ENCODE measurements at places on chromosomes 2 and 18.

DNA sequence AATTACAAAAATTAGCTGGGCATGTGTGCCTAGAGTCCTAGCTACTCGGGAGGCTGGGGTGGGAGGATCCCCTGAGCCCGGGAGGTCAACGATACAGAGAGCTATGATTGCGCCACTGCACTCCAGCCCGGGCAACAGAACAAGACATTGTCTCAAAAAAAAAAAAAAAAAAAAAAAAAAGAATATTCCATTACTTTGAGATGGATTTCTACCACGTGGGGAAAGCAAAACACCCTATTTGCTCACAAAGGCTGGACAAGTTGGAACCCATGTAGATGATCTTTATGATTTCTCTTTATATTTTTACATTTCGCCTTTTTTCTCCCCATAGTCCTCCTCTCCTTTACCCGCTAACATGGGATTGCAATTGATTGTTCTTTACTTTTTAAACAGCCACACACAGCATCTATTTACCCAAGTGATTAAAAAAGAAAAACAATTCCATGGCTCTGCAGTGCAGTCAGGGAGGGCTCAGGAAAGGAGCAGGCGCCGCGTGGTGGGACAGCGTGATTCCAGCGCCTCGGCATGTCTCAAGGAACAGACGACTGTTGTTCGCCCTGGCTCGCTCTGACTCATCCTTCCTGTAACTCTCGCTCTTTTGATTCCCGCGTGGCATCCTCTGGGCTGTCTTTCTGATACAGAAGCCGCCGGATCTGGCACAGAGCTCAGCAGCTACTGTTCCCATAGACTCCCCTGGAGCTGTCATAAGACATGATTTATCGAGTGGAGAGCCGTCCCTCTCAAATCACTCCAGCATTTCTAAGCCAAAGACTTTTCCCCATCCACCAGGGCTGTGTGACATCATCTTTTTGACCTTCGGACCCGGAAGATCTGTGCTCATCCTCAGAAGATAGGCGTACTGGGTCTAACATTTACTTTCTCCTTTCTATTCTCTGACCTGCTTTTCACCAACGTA, 230.4 kb upstream of the AGAP1 start:
- DNase-seq, result peak; percentile 93

GRCh38 chr2:220241423-220241822, 614.0 kb downstream of the SLC4A3 start:
- DNase-seq, result peak; percentile 14

DNA sequence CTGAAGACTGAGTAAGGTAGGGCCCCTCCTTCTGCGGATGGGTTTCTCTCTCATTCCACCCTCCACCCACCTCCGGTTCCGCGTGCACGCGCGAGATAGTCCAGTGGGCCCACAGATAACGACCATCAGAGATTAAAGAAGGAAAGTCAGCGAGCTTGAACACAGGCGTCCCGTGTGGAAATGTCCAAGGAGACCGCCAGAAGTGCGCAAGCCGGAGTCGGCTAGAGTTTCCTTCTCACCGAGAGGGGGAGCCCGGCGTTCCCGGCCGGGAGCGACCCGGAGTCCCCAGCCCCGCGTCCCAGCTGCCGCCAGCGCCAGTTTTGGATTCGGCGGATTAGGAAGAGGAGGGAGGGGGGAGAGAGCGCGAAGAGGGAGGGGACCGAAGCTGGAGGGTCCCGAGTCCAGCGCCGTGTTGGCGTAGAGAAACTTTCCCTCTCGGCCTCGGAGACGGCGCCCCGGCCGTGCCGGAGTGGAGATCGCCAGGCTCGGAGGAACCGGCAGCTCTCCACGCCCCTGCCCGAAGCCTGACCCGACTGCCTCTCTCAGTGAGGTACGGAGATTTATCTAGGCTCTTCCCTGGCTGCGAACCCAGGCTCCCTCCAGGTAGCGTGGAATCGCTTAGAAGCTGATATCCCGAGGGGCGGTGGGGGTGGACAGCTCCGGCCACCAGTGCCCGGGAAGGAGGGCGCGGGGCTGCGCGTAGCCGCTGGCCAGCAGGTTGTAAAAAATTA, at the start of gene GULP1:
Gene GULP1 (plus strand): TSS at position 258 of the 731 bp plus-strand sequence. CDS start 185,829 bp downstream, outside the sequence.
- peak; percentile 72 for DNase-seq

DNA sequence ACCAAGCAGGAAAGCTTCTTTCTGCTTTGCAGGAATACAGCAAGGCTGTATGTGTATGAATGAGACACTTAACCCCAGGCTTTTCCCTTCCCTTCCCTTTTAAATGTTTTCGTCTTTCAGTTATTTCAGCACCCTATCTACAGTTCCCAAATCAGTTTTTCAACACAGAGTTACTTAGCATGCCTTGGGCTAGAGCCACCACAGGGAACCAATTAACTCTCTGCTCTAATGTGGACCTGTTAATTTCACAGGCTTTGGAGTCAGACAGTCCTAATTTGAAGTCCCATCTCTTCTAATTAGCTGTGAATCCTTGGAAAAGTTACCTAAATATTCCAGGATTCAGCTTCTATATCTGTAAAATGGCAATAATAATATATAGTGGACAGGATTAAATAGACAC, 89.2 kb upstream of the REG3A start:
- no peak for DNase-seq

GRCh38 chr2:220779931-220780330, 792.2 kb downstream of the EPHA4 start:
- peak; percentile 80 for DNase-seq

DNA sequence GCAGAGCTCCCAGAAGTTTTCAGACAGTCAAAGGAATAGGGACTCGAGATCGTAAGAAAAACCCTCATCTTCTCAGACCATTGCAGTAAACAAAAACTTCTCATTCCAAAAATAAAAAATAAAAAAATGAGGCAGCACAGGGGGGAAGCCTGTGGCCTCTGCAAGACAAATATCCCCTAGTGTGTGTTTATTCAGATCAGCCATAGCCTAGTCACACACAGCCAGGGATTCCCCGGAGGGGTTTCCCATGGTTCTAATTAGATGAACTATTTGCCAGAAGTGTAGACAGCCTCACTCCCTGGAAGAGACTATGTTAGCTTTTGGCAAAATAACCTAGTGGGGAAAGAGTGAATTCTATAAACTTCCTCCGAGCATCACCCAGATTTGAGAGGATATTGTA, 122.9 kb upstream of the KLF7 start:
- DNase-seq, result no peak

GRCh38 chr2:103810875-103811274, 1043.0 kb upstream of the POU3F3 start:
- DNase-seq, result no peak

GRCh38 chr2:24261441-24261840, 86.6 kb downstream of the FAM228A start:
- DNase-seq, result no peak

DNA sequence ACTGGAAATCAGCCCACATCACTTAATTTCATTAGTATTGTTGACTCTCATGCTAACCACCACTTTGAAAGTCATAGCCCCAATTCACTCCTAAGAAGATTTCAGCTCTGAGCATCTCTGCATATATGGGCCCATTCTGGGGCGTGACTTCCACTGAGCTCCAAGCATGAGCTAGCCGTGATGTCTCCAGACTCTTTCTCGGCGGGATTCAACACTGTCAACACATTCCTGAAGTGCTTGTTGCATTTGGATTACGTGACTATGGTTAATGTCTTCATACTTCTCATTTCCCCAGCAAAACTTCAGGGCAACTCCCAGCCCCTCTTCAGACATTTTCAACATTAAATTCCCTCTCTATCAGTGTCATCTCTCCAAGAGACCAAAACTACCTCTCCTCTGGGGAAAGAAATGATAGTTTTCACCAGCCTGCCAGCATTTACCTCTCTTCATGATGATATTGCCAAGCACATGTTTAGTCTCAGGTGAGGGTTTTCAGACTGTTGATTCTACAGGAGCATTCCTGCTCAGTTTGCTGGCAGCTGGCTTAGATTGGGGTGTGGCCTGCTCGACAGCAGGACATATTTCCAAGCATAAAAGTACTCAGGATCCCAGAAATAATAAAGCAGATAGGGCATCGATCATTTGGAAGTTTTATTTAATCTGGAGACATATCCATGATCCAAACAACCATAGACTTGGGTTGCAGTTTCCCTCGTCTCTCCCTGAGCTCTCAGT, 81.7 kb downstream of the FEZ2 start:
- DNase-seq, result peak; percentile 90

DNA sequence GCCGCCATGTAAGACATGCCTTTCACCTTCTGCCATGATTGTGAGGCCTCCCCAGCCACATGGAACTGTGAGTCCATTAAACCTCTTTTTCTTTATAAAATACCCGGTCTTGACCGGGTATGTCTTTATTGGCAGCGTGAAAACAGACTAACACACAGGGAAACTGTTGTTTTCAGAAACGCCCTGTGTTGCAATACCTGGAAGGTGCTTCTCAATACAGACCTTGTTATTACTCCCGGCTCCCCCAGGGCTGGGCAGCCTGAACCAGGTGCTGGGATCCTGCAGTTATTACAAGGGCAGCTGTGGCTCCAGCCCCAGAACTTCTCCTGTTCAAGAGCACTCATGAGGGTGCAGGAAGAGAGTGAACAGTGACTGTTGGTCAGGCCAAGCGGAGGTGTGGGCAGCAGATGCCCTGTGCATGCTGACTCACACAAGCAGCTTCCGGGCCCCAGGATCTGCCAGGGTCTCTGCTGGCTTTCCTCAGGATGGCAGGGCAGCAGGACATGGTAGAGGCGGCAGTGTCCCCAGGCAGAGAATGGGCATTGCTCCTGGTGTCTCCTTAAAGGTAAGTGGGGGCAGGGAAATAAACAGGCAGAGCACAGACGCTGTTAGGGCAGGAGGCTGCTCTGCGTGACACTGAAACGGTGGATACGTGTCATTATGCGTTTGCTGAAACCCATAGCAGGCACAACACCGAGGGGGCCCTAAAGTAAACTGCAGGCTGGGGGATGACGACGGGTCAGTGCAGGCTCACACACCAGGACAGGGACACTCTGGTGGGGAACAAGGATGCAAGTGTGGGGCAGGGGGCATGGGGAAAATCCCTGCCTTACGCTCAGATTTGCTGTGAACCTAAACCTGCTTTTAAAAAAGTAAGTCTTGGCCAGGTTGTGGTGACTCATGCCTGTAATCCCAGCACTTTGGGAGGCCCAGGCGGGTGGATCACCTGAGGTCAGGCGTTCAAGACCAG, 89.1 kb downstream of the NDUFA10 start:
- DNase-seq, result no peak

DNA sequence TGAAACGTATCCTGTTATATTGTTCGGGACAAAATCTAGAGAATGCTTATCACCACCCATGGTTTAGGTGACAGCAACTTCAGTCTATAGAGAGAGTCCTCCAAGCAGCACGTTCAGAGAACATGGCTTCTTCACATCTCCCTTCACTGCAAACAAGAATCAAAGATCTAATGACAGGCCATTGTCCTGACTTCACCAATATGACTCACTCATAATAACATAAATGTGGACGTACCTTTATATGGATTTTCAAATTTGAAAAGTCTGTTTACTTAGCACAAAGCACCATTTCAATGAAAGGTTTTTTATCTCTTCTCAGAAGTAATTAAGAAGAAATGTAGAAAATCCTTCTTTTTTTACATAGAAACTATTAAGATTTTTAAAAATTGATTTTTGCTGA, 46.7 kb downstream of the KLF7 start:
- DNase-seq, result no peak

- DNase-seq, result peak; percentile 75
Measured at GRCh38 chr18:6876641-6877041, 147.1 kb downstream of the ARHGAP28 start.

DNA sequence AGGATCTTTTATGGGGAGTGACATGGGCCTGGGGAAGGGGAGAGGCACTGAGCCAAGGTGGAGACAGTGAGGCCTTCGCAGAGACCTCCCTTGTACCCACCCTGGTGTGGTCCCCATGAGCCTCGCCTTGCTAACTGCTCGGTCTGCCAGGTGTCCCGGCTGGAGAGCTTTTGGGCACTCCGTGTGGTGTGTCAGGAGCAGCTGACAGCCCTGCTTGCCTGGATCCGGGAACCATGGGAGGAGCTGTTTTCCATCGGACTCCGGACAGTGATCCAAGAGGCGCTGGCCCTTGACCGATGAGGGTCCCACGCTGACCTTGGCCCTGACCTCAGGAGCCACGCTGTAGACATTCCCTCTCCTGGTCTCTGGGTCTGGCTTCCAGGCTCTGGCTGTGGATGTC, 11.5 kb upstream of the SLC4A3 start:
- DNase-seq, result no peak

DNA sequence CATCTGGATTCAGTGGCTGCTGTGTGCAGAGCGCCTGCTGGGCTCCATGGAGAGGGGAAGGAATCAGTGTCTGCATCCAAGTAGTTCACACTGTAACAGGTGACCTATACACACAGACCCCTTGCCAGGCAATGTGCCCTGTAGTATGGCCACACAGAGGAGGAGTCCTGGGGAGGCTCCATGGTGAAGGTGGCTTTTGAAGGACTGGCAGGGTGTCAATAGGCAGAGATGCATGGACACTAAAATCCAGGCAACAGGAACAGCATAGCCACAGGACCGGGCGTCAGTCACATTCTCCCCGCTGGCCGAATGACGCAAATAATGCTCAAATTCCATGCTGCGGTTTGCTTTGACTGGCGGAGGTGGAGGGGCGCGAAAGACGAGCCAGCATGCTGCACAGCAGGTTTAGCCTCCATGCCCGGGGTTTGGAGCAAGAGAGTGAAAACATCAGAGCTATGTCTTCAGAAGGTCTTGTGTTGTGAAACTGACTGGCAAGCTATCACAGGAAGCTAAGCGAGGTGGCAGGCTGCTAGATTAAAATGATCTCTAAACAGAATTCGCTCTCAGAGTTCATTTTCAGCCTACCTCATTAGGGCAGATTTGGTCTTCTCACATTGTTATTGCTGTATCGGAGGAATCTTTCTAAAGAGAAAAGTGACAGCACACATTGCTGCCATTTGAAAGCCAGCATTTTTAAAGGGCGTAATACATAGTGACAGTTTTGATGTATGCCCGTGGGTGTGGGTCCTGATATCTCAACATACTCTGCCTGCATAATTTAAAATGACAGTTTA, 1.2 kb upstream of the CHMP1B start:
- peak; percentile 96 for DNase-seq

DNA sequence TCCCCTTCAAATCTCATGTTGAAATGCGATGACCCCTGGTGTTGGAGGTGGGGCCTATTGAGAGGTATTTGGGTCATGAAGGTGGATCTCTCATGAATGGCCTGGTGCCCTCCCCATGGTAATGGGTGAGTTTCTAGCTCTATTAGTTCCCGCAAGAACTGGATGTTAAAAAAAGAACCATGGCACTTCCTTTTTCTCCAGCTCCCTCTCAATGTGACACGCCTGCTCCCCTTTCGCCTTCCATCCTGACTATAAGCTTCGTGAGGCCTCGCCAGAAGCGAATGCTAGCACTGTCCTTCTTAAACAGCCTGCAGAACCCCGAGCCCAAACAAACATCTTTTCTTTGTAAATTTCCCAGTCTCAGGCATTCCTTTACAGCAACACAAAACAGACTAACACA, 303.2 kb upstream of the REV1 start:
- no peak for DNase-seq

GRCh38 chr2:197149546-197149945, 161.0 kb downstream of the ANKRD44 start:
- no peak for DNase-seq

All from fibroblast of skin of right biceps (primary cell).